ENCODE measurements at places on chromosomes 2 and 18.

- DNase-seq = no peak
Measured at GRCh38 chr2:181438261-181438660, 18.9 kb upstream of the ITGA4 start.

DNA sequence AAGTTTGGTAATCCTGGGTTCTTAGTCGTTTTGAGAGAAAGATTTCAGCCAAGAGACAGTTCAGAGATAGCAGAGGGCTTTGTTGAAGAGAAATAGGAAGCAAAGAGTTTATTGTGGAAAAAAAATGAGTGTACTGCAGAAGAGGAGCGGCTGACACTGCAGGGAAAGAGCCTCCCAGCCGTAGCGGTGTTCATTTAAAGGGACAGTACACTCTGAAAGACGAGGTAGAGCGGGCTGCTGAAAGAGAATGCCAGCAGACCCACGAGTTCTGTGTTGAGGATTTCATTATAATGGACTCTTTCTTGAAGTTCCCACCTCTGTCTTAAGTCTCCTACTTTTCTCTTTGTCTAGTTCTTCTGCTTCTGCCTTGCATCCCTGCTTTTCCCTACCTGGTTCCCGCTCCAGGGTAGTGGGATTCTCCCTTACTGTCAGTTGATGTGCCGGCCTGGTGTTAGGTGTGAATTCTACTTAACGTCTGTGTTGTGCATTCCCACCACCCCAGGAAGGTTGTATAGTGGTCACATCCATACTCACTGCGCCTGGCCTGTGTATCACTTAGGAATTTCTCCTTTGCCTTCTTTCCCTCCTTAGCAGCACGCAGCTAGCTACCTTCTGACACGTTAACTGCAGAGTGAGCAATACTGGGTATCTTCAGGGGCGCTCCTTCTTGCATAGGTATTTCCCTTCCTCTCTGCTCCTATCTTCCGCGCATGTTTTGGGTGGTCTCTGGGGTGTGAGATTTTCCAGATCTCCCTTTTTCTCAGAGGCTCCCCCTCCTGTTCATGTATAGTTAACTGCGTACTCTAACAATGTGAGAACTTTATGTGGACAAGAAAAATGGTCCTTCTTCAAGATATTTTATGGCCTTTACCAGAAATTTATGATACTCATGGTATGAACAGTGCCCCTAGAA lies 164.5 kb downstream of the PTH2R start:
- no peak for DNase-seq

- DNase-seq = no peak
Measured at GRCh38 chr2:201631041-201631440, 12.3 kb downstream of the TMEM237 start.

DNA sequence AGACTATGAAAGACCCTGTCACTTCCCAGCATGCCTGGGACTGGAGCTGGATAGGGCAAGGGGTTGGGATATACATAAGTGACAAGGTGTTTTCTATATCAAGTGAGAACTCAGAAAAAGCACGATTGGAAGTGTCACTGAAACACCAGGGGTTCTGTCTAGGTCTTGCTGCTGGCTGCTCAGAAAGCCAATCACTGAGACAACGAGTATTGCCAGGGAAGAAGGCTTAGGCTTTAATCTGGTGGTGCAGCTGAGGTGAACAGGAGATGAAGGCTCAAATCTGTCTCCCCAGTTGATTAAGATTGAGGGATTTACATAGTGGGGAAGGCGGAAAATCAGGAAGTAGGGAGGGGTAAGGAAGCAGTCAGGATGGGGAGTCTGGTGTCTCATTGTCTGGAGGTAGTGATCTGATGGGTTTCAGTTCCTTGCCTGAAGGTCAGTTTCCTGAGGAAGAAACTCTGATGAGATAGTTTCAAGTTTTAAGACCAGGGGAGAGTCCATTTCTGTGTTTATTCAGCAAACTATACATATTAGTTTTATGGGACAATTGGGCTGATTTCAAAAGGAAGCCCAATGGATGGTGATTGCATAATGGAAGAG lies 3.5 kb upstream of the C2orf74 start:
- no peak for DNase-seq

DNA sequence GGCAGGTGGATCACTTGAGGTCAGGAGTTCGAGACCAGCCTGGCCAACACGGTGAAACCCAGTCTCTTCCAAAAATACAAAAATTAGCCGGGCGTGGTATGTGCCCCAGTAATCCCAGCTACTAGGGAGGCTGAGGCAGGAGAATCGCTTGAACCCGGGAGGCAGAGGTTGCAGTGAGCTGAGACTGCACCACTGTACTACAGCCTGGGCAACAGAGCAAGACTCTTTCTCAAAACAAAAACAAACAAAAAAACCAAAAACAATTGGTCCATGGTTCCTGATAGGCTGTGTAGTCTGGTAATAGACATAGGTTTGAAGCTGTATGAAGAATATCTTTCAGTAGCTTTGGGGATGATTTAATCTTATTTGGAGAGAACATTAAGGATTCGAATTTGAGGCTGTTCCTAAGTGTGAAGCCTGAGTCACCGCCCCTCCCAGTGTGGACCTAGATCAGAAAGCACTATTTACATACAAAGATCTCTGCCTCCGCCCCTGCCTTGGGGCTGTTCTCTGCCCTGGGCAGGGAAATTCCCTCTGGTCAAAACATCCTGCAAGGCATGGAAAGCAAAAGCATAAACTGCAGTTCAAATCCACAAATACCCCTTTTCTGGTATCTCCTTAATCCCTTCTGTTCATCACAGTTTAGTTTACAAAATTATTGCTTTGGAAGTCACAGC lies 52.8 kb upstream of the PMAIP1 start:
- DNase-seq = no peak
